Adipocyte (in vitro differentiated cells): ENCODE measurements at places on chromosomes 1 and 21.

DNA sequence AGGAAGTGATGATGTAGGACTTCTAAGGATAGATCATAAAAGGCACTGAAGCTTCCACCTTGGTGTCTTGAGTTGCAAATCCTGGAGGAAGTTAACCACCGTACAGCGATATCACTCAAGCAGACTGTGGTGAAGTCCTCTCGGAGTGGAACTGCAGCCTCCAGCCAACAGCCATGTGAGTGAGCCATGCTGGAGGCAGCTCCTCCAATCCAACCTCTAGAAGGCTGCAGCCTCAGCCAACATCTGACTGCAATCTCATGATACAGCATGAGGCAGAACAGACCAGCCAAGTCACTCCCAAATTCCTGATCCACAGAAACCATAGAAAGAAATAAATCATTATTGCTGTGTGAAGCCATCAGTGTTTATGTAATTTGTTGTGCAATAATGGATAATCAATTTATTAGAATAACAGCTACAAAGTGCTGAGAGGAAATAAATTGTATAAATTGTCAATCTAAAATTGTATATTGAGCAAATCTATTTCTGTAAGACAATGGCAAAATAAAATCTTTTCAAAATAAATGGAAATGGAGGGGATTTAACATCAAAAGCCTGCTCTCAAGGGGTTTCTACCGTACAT is 65.0 kb downstream of the PRSS38 start:
- DNase-seq = no peak

- DNase-seq = no peak
Observed at GRCh38 chr1:228043281-228043848, 36.6 kb downstream of the WNT3A start.

- no peak for DNase-seq
Observed at GRCh38 chr1:6507037-6507428, 15.6 kb upstream of the PLEKHG5 start.

DNA sequence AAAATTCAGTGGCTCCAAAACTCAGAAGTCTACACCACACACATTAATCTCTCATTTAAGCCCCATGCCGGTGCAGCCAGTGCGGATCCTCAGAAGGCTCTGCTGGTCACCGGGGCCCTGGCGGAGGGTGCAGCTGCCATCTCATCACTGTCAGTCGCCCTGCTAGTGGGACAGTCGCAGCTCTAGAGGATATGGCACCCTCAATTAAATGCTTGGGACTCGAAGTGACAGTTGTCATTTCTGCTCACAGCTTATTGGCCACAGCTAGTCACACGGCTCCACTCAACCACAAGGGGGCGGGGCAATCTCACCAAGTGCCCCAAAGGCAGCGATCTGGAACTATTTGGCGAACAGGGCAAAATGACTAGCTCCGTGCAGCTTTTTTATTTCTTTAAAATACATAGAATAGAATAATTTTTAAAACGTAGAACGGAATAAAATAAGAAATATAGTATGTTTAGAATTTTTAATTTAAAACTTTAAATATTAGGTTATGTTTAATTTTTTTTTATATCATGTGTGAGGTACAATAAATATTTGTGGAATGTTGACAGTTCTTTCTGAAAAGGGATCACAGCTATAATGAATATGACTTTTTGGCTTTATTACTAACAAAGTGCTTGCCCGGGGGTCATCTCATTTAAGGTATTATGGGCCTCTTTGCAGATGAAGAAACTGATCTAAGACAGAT is 8.0 kb upstream of the MAN1C1 start:
- DNase-seq = peak; percentile 93

DNA sequence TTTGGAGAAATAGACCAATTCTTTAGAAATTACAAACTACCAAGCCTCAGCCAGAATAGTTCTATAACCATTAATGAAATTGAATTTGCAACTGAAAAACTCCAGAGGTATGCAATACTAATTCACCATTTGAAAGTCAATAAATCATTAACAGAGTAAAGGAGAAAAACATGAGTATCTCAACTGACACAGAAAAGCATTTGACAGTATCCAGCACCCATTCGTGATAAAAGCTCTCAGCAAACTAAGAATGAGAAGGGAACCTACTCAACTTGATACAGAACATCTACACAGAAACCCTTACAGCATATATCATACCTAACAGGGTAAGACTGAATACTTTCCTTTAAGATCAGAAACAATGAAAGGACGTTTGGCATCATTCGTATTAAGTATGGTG is 54.3 kb downstream of the ST6GALNAC5 start:
- no peak for DNase-seq

DNA sequence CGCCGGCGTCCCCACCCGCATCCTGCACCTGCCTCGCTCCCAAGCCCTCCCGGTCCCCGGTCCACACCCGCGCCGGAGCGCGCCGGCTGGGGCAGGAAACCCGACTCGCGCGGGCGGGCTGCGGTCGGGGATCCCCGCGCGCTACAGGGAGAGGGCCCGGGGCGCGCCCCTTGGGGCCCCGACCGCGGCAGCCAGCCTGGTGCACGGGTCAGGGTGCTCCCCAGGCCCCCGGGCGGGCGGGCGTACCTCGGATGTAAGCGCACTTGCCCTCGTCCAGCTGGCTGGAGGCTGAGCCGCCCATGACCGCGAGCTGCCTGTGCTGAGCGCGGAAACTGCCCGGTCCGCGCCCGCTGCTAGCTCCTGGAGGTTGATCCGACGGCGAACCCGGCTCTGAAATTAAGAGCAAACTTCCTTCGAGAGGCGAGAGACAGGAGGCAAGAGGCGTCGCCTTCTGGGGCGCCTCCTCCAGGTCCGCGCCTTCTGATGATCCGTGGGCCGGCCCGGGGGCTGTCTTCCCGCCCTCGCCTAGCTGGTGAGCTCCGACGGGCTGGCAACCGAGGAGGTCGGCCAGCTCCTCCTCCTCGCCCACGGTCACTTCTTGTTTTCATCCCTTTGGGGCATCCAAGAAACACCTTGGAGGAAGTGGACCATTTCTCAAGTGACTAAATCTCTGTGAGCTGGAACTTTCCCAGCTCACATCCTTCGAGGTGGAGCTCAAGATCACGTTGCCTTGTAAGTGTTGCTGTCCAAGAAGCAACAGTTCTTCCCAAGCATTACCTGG is at the start of gene NIBAN1:
Gene NIBAN1, minus strand, starts transcription at position 453 of the 781 bp plus-strand sequence. Its CDS starts 152 bp downstream, at position 301.
- peak; percentile 68 for DNase-seq

DNA sequence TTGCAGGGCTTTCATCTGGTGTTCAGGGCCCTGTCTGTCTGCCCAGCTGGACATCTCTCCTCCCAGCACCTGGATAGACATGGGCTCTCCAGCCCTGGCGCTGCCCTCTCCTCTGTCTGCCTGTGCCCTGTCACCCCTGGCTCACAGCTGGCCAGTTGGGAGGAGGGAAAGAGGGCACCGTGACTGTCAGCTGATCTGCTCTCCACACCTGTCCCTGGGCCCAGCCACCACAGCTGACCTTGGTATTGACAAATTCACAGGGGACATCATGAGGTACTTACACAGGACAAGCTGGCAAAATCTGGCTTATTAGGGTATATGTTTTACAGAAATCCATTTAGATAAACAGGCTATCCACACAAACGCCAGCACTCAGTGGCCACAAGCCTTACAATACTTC is 8.3 kb downstream of the TNR start:
- no peak for DNase-seq

DNA sequence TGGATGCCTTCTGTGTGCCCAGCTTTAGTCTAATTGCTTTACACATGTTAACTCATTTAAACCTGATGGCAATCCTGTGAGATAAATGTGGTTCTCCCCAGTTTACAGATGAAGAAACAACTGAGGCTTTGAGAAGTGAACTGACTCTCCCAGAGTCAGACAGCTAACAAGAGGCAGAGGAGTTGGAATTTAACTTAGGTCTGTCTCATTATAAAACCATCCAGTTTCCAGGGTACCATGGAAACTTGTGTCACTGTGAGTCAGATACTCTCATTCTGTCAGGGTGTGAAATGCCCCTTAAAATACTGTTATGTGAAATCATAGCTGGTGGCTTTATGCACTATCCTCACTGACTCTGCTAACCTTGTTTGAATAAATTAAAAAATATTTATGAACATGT is 206.6 kb downstream of the PBX1 start:
- peak; percentile 82 for DNase-seq

GRCh38 chr1:3727042-3727824 is 25.0 kb upstream of the CCDC27 start:
- peak; percentile 31 for DNase-seq

- DNase-seq = peak; percentile 73
Observed at GRCh38 chr1:86866665-86867064, 47.3 kb downstream of the SELENOF start.

- no peak for DNase-seq
Observed at GRCh38 chr1:32114420-32114819, 6.6 kb downstream of the KPNA6 start.

DNA sequence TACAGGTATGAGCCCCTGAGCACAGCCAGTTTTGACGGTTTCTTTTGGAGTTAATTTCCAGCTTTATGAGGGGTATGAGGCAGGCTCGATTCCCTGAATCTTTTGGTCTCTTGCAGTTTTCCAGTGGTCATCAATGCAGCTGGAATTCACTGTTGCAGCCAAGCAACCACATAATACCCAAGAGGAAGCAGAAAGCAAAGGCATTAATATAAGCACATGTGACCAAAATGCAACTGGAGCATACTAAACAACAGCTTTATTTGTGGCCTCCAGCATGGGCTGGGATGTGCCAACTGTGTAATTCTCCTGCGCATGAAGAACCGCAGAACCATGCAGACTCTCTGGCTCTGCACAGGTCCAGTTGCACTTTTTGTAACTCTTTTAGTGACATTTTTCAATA is 33.0 kb downstream of the DSCAM start:
- no peak for DNase-seq

DNA sequence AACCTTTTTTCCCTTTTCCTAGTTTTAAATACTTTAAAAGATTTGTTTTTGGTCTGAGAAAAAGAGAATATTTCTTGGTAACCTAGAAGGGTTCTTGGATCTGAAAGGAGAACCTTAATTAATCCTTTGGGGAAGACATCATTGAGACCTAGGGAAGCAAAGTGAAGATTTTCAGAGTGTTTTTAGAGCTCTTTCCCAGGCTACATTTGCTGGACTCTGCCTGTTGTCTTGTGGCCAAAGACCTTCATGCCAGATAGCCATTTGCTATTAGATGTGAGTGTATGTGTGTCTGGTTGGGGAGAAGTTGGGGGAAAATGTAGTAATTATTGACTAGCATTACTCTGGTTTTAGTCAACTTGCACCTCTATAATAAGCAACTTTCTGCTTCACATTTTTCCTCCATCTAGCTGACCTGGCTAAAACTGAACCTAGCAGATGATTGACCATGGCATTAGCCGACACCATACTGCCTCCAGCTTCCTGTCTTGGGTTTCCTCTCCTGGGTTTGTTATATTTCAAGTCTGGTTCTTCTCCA is 239.1 kb downstream of the USP25 start:
- no peak for DNase-seq

DNA sequence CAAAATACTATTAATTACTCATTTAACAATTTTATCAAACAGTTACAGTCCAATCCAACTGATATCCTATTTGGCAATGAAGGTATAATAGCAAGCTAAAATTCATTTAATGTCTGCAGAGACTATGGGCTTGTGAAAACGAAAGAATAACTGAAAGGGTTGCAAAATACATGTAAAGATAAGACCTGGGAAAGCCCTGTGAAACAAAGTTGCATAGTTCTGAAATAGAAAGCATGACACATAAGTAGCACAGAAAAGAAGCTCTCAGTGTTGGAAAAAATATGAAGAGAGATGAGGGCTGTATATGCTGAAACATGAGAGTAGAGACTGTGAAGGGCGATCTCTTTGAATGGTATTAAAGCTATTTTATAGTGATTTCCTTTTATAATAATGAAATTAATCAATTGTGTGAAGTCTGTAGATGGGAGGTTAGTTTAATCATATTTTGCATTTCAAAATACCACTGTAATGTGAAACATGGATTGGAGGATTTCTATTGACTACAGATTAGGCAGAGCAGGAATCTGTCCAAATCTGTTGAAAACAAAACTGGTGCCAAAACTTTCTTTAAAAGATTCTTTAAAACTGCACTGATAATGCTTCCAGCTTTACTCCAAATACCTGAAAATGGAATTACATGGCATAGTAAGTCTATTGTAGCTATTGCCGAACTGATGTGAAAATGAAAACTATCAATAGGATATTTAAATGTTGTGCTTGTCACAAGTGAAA is 1518.9 kb upstream of the B3GALT2 start:
- peak; percentile 77 for DNase-seq

DNA sequence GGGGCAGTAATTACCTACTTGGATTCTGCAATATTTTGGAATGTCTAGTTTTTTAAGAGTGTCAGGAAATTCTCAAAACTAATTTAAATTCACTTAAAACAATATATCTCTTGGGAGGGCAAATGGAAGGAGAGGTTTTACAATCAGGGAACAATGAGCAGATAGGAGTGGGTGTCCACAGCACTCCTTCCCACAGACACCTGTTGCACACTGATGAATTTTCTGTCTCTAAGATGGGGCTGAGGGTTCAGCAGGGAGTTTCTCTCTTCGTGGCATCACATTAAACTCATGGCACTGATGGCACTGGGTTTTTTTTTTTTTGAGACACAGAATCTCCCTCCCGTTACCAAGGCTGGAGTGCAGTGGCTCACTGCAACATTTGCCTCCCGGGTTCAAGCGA is 5.5 kb downstream of the PHF13 start:
- DNase-seq = no peak

GRCh38 chr1:55699228-55699627 is 484.1 kb upstream of the USP24 start:
- DNase-seq = no peak

DNA sequence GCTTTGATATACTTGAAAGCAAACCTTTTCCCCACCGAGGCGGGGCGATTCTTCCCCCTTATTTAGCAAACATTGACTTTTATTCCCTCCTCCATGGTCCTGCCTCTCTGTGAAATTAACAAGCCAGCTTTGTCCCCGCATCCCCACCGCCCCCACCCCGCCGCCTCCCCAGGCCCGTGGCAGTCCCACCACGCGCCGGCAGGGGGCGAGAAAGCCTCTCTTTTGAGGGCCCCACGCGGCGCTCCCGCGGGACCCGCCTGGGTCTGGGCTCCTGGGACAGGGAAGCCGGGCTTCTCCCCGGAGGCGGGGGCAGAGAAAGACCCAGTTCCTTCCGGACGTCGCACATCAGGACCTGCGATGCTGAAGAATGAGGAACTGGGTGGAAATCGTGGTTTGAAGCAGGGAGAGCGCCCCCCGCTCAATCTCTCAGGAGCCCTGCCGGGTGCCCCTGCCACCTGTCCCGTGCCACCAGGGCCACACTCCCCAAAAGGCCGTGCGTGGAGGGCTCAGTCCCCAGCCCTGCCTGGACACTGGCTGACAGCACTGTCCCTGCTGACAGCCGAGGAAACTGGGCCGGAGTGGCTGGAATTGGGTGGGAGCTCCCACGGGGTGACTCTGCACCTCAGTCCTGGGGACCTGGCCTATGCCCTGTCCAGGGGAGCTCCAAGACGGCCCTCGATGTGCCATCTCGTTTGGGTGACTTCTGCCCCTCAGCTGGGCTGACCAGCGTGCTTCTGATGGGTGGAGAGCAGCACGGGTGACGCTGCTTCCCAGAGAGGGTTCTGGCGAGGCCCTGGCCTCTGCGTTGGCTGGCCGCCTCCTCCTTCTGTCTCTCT is 8.6 kb upstream of the ACTRT2 start:
- peak; percentile 73 for DNase-seq

DNA sequence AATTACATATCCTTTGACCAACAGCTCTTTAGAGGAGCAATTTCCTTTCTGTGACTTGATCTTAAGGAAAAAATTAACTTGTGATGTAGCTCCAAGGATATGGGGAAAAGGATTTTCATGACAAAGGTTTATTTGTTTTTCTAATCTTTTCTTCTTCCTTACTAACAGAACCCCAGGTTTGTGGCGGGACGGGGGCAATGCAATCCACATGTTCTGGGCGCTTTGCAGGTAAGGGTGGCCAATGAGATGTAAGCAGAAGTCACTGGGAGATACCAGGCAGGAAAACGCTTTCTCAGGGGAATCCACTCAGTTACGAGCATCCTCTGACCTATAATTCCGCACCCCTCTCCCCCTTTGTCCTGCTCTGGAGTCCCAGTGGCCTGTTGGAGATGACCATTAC is 122.0 kb downstream of the MRPS6 start:
- no peak for DNase-seq
